CD4-positive, alpha-beta T cell treated with Interleukin-1 beta for 1 hour (primary cell): ENCODE measurements at places on chromosomes 13 and 19.

DNA sequence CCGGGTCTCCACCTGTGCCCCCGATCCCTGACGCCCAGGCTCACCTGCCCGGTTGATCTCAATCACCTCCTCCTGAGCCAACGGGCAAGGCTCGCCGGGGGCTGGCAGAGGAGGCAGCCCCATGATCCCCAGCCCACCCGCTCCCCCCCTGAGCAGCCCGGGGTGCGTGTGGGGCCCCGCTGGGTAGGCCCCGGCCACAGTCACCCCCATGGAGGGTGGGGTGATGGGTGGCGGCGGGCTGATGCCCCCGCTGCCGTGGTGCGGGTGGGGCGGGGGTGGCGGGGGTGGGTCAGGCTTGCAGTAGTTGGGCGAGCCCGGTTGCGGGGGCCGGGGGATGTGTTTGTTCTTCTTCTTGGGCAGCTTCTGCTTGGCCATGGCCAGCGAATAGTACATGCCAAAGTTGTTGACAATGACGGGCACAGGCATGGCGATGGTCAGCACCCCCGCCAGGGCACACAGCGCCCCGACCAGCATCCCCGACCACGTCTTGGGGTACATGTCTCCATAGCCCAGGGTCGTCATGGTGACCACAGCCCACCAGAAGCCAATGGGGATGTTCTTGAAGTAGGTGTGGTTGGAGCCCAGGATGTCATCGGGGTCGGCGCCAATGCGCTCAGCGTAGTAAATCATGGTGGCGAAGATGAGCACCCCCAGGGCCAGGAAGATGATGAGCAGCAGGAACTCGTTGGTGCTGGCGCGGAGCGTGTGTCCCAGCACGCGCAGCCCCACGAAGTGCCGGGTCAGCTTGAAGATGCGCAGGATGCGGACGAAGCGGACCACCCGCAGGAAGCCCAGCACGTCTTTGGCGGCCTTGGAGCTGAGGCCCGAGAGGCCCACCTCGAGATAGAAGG is 6.0 kb downstream of the KCNC3 start:
- no peak for DNase-seq

DNA sequence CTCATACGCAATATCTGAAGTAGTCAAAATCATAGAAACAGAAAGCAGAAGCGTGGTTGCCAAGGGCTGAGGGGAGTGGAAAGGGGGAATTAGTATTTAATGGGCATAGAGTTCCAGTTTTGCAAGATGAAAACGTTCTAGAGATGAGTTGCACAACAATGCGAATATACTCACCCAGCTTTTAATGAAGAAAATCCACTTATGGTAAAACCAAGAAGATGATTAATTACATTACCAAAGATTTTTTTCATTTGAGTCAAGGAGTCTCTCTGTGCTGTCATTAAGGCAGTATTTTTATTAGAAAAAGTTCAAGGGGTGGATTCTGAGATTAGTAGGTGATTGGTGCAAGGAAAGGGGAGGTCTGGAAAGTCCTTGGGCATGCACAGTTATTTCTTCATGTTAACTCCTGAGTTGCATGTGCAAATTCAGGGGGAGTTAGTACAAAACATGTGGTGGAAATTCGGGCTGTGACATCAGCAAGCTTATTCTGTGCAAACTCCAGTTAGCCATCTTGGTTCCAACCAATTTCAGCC is 6.9 kb upstream of the CBY2 start:
- DNase-seq: no peak

DNA sequence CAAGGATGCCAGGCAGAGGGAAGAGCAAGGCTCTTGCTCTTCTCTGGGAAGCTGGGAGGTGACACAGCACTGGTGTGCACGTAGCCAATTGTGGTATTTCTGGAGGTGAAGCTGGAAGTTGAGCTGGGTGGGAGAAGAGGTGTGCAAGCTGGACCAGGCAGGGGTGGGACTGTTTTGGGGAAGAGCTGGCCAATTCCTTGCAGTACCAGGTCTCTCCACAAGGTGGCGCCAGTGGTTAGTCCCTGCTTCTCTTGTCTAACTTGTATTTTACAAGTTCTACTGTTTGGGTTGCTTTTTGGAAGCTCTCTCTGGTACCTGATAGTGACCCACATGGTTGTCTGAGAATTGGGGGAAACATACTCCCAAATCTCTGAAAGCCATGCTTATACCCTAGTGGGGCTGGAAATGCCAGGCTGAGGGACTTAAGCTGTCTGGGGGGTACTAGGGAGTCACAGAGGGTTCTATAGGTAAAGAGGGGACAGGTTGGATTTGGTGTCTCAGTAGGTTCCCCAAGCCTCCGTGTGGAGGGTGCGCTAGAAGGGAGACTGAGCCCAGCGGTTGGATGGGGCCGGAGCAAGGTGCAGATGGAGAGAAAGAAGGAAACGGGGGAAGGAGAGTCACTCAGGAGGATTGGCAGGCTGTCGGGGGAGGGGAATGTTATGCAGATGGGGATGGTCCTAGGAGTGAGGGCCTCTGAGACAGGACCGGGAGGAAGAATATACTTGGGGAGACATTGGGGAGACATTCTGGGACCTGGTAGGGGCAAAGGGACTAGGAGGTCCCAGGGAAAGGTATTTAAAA is 3.0 kb downstream of the HPN start:
- peak; percentile 56 for DNase-seq

GRCh38 chr19:5178841-5179240 is 161.8 kb downstream of the PTPRS start:
- no peak for DNase-seq

- peak; percentile 74 for DNase-seq
These were observed 7.9 kb upstream of the WBP4 start for GRCh38 chr13:41053384-41053826.

DNA sequence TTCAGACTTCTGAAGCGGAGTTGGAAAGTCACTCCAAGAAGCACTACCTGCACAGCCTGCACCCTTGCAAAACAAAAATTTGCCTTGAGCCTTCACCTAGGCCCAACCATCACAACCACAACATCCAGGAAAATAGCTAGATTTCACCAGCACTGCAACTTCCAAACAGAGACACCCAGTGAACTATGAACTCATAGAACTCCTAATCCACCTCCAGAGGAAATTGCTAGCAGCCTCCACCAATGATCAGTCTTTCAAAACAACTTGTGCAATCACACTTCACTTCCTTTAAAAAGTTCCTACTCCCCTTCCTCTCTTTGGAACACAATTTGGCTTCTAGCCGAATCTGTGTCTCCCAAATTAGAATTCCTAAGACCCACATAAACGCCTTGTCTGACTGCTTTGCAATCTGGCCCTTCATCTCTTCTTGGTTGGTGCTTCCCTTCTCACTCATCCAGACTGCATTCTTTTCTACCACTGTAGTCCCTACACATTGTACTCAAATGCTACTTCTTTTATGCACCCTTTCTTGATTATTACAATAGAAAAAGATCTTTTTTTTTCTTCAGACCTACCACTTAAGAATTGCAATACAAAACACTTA is 489.2 kb upstream of the ARGLU1 start:
- no peak for DNase-seq

- DNase-seq: no peak
These were observed 15.8 kb upstream of the ALOX5AP start for GRCh38 chr13:30719525-30719914.

DNA sequence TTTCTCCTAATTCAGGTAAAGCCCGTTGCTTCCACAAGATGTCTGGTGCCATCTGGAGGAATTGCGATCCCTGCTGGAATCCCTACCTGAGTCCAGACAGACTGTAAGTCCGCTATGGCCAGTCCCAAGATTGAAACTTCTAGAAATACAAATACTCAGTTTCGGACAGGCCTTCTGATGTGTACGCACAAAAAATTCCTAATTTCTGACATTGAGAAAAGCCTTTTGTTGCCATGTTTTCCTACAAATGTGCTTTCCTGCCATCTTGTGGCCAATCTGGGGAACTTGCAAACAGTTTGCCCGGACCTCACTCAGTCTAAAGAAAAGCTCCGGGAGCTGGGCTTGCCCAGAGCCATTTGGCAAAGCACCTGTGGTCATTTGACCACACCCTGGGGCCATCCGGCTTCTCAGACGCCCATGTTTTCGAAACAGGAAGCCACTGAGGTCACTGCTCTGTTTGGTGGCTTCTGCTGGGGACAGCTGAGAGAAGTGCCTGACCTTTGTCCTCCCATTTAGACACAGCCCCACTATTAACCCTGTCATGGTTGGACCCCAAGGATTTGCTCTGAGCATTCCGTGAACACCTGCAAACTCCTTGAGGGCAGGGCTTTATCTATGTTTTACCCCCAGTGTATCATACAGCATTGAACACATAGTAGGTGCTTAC is 79.4 kb downstream of the SLC15A1 start:
- DNase-seq: peak; percentile 53

DNA sequence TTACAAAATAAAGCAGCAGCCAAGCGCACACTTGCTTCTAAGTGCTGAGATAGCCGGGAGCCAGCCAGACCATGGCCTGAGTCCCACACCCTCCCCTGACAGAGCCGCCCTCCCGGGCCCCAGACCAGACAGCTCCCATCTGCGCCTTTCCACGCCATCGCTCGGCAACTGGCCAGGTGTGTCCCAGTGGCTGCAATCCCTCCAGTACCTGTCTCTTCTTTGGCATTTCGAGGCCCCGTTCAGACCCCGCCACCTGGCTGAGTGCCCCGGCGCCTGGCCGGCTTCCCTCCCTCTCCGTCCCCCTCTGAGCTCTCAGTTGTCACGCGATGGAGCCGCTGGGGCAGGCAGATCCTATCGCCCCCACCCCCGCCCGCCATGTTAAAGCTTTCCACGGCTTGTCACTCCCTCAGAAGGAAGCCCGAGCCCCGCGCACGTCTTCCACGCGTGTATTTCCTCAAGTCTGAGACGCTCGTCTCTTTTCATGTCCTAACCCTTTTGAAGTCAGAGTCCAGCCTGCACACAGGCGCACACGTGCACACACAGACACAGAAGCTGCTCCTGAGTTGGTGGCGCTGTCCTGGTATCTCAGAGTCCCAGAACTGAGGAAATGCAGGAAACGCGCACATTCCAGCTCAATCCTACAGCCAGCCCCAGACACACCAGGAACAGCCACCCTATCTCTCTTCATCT is 7.9 kb downstream of the MLLT1 start:
- DNase-seq: no peak

- peak; percentile 75 for DNase-seq
These were observed 41.2 kb upstream of the KLF2 start for GRCh38 chr19:16283210-16284061.

DNA sequence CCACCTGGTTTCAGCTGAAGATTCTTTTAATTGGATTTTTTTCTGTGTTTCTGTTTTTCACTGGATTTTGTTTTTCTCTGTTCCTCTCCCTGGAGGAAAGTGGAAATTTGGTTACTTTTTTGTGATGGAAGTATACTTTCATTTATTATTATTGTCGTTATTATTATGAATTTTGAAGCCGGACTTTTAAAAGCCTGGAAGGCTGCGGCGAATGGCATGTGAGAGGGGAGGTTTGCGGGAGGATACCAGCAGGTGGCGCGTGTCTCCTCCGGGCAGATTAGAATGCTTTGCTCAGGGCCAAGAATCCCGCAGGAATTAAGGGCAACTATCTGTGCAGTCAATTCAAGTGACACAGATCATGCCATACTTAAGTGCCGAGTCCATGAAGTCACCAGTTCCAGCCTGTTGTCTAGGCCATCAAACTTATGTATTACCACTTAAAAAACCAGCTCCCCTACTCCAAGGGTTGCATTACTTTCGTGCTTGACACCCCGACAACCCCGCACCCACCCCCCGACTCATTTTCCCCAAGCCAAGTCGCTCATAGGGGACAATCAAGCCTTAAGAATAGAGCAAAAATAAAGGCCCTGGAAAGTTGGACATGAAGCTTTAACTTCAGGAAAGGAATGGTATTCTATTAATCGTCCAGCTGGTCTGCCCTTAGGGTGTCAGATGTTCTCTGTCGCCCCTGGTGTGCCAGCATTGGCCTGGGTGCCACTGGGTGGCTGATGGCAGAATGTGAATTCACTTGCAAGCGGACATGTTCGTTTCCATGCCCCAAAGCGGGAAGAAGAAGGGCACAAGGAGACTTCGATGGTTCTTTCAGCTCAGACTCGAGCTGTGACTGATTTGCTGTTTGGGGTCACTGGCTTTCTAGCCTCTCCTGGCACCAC is 1.3 kb upstream of the LRCH1 start:
- DNase-seq: peak; percentile 57

GRCh38 chr13:32165796-32166195 is 134.2 kb downstream of the FRY start:
- no peak for DNase-seq

DNA sequence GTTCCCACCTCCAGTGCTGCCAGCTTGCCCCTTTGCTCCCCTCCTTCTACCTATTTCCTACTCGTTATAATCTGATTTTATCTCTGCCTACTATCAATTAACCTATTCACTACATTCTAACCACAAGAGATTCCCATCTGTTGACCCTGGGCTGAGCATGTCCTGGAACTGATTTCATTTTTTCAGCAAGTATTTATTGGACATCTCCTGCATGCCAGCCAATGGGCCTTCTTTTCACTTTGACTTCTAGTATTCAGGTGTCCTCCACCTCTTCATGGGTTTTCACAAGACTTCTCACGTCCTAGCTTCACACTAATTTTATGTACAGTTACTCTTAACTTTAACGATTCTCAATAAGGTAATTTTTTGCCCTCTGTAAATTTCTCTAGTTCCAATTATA is 282.7 kb upstream of the KLHL1 start:
- DNase-seq: no peak

DNA sequence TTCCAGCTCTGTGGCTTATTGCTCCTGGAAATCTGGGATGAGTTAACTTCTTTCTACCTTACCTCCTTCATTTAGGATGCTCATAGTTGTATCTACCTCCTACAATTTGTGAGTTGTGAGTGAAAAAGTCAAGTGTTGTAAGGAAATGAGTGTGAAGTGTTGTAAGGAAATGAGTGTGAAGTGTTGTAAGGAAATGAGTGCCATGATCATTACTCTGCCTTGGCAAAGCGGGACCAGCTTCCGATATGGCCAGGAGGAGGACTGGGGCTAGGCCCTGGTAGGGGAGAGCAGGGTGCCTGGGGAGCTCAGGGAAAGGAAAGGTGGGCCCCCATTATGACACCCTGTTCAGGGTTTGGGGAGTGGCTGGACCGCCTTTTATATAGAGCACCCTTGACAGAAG is 435.2 kb downstream of the FGF9 start:
- no peak for DNase-seq

GRCh38 chr13:100363285-100363711 is 225.3 kb downstream of the GGACT start:
- no peak for DNase-seq

DNA sequence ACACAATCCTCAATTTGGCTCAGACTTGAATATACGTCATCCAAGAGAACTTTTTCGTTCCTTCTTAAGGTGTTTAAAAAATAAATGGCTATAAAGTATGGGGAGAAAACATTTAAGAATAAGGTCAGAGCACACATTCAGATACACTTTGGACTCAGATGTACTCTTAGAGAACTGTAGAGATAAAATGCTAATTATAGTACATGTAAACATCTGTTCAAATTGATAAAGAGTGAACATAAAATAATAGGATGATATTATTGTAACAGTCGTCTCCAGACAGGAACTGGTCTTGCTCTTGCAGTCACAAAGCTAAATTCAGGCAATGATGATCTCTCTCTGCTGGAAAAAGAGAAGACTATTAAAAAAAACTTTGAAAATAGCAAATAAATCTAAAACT is 91.4 kb downstream of the RBM26 start:
- DNase-seq: no peak

- no peak for DNase-seq
These were observed 8.6 kb downstream of the KDM4B start for GRCh38 chr19:4977299-4978174.

GRCh38 chr13:41660411-41660810 is 203.1 kb downstream of the RGCC start:
- no peak for DNase-seq
